A549 treated with AZD2906 at 1 μM for 4 hours (cell line): ENCODE measurements at places on chromosomes 5 and 9. TPM values are rescaled to one million over a fixed set of nuclear protein-coding genes. Genes with fewer than 3 reads are reported as not detected.

The JADE2 gene
- total RNA-seq: 32.8 to 38.8 TPM (median 35.9 TPM) in 5 replicates

The PTGER4 gene
- 5.6 to 7.9 TPM (median 6.7 TPM) in 5 replicates for total RNA-seq

The PDE6A gene
- 0.22 to 0.37 TPM (median 0.29 TPM) in 5 replicates for total RNA-seq

The PCDHA13 gene
- 0.03 to 0.06 TPM (median 0.05 TPM) in 5 replicates for total RNA-seq
